ENCODE measurements at places on chromosomes 13 and 19.
A peak's percentile ranks its signal among the peaks of the same experiment; 100 is the strongest.

GRCh38 chr13:107743100-107743499, 472.2 kb downstream of the LIG4 start:
- no peak for DNase-seq

GRCh38 chr13:67630640-67631039, 400.5 kb upstream of the PCDH9 start:
- DNase-seq: no peak

GRCh38 chr13:65985612-65986011, 1244.5 kb downstream of the PCDH9 start:
- no peak for DNase-seq

DNA sequence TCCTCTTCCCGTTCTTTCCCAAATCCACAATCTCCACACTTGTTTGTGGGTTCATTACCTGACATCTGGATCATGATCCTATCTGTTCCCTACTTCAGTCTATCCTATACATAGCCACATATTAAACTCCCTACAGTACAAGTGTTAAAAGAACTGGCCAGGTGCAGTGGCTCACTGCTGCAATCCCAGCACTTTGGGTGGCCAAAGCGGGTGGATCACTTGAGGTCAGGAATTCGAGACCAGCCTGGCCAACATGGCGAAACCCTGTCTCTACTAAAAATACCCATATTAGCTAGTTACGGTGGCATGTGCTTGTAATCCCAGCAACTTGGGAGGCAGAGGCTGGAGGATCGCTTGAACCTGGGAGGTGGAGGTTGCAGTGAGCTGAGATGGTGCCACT, 88.3 kb downstream of the TM9SF2 start:
- no peak for DNase-seq

DNA sequence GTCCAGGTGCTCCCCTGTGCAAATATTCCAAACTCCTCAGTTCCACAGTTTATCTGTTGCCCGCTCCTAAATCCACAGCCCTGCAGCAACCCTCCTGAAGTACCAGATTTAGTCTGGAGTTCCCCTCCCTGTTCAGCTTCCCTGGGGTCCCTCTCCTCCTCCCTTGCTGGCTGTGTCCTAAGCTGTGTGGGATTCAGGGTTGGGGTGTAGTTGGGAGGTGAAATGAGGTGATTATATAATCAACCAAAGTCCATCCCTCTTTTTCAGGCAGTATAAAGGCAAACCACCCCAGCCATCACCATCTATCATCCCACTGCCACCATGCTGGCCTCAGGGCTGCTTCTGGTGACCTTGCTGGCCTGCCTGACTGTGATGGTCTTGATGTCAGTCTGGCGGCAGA, at the start of gene CYP2A13:
Gene CYP2A13 (plus strand): TSS at position 301 of the 400 bp plus-strand sequence. CDS start 21 bp downstream, at position 322.
- DNase-seq: no peak

DNA sequence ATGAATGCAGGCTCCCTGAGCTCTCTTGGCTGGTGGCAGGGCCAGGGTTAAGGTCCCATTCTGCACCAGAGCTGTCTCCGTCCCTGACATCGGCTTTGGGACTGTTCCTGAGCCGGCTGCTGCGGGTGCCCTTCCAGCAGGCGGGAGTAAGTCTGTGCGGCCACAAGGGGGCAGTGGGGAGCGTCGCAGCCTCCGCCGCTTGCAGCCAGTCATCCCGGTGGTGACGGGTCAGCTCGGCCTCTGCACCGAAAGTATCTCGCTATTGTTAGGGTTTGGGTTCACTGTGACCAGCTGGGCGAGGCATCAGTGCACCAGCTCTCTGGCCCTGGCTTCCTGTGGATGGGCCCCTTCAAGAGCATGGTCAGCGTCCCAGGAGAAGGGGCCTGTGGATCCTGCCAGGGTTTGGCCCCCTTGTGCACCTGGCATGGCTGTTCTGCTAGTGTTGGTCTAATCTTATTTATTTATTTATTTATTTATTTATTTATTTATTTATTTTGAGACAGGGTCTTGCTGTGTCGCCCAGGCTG, 15.1 kb downstream of the NDUFB7 start:
- peak; percentile 65 for DNase-seq

- no peak for DNase-seq
Observed at GRCh38 chr13:36382030-36382429, 35.8 kb upstream of the SPART start.

- no peak for DNase-seq
Observed at GRCh38 chr13:114222461-114222968, 12.2 kb upstream of the CDC16 start.

GRCh38 chr19:2611483-2612464, 90.7 kb downstream of the GNG7 start:
- no peak for DNase-seq

- DNase-seq: no peak
Observed at GRCh38 chr19:45616704-45617017, 14.6 kb upstream of the GPR4 start.

GRCh38 chr19:29952646-29953045, 10.6 kb downstream of the URI1 start:
- DNase-seq: no peak

- DNase-seq: no peak
Observed at GRCh38 chr13:110283736-110284517, 23.0 kb downstream of the COL4A1 start.

GRCh38 chr13:65154661-65155447, 2075.3 kb downstream of the PCDH9 start:
- no peak for DNase-seq

- DNase-seq: no peak
Observed at GRCh38 chr13:102191951-102192502, 209.8 kb downstream of the FGF14 start.

GRCh38 chr19:11192957-11193939, 4.1 kb downstream of the KANK2 start:
- DNase-seq: no peak

GRCh38 chr13:73809561-73809960, 324.6 kb downstream of the KLF12 start:
- no peak for DNase-seq

- DNase-seq: no peak
Observed at GRCh38 chr13:50611117-50611781, 232.2 kb downstream of the DLEU7 start.

- no peak for DNase-seq
Observed at GRCh38 chr19:58304748-58305064, 471 bp upstream of the ERVK3-1 start.

GRCh38 chr19:38700902-38701454, 43.3 kb downstream of the CAPN12 start:
- no peak for DNase-seq

DNA sequence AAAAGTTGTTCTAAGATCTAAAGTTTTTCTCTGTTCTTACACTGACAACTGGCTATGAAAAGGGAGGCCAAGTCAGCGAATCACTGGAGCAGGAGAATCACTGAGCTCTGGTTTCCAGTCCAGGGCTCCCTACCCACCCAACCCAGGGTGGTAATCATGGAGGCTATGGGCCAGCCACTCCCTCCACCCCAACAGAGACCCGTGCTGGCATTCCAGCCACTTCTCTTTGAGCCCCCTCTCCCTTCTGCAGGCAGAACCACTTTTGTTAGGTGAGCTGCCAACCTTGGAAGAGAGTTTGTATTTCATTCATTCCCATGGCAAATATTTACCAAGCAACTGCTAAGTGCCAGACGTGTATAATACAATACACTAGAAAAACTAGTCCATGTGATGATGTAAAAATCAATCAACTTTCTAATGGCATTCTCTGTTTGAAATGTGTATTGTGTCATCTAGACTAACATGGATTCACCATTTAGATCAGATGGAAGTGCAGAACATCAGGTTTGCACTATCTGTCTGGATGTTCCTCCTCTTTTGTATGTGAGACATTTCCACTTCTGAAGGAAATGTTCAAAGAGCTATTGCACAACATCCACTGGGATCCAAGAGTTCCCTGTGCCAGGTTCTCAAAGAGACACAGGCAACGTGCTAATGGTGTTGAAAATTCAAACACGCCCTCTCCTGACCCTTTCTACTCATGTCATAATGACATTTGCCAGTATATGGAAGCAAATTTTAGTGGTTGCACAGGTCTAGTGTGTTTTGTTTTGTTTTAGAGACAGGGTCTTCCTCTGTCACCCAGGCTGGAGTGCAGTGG, 5.3 kb downstream of the MLNR start:
- DNase-seq: no peak

DNA sequence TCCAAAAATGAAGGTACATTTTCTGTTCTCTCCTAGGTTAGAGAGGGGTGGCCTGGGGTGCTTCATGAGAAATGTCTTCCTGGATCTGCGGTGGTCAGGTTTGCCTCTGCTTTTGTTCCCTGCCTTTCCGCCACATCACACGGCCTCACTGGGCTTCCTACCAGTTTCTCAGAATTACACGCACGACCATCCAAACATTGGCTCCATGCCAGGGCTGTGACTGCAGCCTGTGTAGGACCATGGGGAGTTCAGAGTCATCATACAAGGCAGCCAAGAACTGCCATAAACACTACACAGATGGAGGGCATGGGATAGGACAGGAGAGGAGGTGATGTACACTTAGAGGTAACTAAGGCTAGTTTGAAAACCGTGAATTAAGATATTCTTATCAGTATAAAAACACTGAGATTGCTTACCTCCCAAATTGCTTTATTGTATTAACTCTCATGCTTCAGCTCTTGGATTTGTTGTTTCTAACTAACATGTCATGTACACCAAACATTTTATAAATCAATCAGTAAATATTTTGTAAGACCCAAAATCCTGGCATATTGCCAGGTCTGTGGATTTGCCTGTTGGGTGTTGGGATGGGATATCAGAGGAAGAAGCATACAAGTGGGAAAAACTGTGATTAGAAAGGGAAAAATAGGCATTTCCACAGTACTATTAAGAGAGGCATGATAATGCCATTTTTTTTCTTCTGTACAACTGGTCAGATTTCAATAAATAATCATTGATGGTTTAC, 45.2 kb downstream of the CDADC1 start:
- no peak for DNase-seq

GRCh38 chr13:60482012-60482411, 85.0 kb downstream of the TDRD3 start:
- no peak for DNase-seq

Measured in activated T-helper 9 cell treated with anti-CD3 and anti-CD28 coated beads, Interleukin-2, amount 50 U/mL, for 16 hours (primary cell).